ENCODE measurements at places on chromosomes 5 and 9. TPM values are rescaled to one million over a fixed set of nuclear protein-coding genes. Genes with fewer than 3 reads are reported as not detected.

- no peak for DNase-seq
Observed at GRCh38 chr5:10753178-10753577, 7.9 kb downstream of the DAP start.

DNA sequence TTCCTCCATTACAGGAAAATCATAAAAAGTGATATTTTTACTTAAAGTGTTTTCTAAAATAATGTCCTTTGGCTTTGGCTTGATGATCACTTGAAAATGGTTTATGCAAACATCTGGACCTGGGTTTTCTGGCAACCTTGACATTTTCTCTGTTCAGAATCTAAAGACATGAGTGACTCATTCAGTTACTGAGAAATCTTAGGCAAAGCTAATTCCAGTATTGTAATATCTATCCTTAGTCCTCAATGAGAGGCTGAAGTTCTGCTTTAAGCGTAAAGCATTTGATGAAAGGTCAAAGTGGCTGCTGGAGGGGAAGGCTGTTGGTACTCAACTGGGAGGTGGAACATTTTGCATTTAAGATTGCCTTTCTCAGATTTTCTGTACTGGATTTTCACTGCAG, 2.3 kb downstream of the MAN2A1 start:
- DNase-seq, result no peak

DNA sequence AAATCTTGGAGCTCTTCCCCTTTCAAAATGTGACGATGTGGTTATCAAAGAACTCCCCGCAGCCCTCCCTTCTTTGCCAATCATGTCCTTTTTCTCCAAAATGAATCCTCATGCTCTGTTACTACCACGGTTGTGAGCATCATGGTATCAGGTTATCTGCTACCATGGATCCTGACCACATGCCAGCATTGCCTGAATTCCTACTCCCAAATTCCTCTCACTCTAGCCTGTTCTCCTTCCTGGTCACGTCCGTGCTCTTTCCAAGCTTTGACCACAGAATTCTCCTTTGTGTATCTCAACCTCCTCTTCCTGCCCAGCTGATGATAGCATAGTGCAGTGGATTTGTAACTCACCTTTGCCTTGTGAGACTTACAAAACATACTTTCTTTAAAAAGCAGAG, 59.5 kb upstream of the FBXL7 start:
- DNase-seq, result peak; percentile 13

Gene PARP8
- 9.5 TPM for total RNA-seq

Gene RPL37
- 312 TPM for total RNA-seq

DNA sequence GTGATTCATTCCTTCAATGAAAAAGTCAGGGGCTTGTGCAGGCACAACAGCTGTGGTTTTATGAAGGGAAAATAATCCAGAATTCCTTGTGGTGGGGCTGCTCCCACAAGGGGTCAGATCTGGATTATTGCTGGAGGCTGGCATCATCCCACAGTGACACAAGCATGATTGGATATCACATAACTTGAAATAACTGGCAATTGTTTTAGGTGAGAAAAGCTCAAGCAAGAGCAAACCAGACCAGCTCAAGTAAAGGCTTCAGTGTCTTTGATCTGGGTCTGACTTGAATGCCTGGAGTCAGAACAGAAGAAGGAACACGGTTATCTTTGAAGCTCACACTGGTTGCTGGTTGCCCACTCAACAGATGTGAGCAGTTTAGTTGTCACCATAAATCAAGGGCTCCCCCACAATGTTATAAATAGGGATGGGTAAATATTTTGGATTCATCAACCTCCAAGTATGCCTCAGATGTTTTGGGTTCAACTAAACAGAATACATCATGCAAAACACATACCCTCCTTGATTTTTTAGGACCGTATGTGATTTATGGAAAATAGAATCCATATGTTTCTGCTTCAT, 3.1 kb upstream of the ZNF474 start:
- DNase-seq, result peak; percentile 84

Gene MYO10
- 42.9 TPM for total RNA-seq

GRCh38 chr5:83921666-83922193, 201.1 kb upstream of the HAPLN1 start:
- no peak for DNase-seq

DNA sequence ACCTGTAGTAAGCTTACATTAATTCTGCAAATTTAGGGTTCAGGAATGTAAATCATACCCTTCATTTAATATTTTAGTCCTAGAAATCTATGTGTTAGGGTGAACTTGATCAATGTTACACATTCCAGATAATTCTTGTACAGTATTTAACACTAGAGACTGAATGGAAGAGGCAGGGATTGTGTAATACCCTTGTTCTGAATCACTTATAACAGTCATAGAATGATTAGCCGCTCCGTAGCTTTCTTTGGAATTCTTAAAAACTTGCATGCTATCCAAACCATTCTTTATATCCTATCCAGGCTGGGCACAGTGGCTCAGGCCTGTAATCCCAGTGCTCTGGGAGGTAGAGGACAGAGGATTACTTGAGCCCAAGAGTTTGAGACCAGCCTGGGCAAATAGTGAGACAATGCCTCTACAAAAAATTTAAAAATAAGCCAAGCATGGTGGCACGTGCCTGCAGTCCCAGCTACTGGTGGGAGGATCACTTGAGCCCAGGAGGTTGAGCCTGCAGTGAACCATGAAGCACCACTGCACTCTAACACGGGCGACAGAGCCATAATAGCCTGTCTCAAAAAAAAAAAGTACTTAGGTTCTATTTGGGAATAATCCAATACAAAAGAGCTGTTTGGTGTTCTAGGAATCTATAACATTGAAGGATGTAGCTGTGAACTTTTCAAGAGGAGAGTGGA, 8.3 kb downstream of the ZNF483 start:
- DNase-seq, result no peak

DNA sequence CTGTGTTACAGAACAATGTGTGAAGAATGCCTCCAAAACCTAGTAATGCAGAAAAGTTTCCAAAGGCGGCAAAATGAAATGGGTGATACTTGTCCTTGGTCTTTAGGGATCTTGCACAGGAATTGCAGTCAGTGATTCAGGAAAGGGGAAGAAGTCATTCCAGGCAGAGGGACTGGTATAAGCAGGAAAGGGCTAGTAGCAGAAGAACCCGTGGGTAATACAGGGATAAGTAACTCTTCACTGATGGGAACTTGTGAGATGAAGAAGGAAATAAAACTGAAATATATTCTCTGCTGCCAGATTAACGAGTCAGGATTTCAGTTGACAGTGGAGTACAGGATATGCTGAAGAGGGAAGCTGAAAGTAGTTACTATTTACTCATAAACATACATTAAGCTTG, 1.2 kb downstream of the SRFBP1 start:
- no peak for DNase-seq

Gene FOXD4L3
- total RNA-seq, result not detected

GRCh38 chr5:78586251-78586650, 62.3 kb downstream of the LHFPL2 start:
- DNase-seq, result peak; percentile 96

Gene ZNG1C
- total RNA-seq, result 32.3 TPM

DNA sequence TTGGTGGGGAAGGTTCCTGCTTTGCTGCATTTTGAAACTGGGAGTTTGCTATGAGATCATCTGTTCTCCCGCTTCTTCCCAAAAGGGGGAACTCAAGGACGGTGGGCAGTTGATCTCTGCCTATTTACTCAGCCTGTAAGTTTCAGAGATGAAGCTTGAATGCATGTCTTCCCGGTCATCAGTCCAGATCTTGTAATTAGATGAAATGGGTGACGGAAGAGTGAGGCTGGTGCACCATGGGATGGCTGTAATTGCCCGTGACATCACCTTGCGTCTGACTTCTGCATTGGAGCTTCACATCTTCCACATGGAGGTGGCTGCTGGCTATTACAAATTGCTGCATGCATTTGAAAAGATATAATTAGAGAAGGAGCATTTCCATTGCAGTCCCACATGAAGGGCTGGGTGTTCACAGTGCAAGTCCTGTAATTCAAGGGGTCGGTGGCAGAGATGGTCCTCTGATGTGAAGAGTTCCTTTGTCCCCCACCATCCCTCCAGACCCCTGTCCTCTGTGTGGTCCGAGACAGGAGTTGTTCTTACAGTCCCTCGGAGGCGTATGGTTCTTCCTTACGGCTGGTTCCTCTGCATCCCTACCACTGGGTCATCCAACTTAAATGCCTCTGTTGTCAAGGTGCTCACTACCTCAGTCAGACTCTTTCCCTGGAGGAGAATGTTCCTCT, 72.9 kb downstream of the ZNF618 start:
- DNase-seq, result no peak

DNA sequence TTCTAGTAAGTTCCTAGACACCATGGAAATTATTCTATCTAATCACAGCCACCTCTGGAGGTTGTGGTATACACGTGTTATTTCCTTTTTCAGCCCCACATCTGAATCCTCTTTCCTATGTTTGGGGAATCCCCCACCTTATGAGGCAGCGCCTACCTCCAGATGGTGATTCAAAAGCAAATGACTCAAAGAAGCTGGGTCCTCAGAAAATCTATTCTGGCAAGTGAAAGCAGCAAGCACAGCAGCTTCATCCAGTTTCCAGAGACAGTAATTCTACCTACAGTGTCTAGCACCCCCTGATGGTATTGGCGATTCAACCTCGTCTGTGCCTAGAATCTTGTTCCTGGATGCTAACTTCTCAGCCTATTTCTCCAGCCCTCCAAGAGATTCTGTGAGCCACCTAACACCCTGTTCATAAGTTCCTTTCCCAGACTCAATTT, 43.0 kb downstream of the STRBP start:
- DNase-seq, result peak; percentile 88

DNA sequence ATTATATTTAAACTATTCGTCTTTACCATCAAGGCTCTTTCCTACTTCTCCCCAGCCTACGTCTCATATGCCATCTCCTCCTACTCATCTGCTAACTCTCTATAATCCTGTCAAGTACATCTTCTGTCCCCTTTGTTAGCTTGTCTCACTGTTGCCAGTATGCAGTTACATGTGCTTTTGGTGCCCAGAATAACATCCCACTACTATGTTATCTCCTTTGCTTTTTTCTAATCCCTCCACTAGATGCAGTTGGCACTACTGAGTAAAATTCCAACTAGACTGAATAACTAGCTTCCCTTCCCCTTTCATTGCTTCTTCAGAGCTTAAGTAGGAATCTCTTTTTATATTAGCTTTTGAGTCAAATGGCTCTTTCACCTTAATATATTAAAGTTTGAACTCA, 3.0 kb upstream of the ARRDC3 start:
- DNase-seq, result no peak

Gene ANKRD18B
- 4.2 TPM for total RNA-seq

- DNase-seq, result no peak
Observed at GRCh38 chr5:75482482-75482881, 28.9 kb downstream of the CERT1 start.

GRCh38 chr5:119418606-119419100, 33.6 kb upstream of the HSD17B4 start:
- DNase-seq, result peak; percentile 67

GRCh38 chr9:14313951-14314423, at the start of gene NFIB:
TSS of gene NFIB (minus strand) at chr9:14314141. CDS start at chr9:14313511, 630 bp downstream.
- DNase-seq, result peak; percentile 84

DNA sequence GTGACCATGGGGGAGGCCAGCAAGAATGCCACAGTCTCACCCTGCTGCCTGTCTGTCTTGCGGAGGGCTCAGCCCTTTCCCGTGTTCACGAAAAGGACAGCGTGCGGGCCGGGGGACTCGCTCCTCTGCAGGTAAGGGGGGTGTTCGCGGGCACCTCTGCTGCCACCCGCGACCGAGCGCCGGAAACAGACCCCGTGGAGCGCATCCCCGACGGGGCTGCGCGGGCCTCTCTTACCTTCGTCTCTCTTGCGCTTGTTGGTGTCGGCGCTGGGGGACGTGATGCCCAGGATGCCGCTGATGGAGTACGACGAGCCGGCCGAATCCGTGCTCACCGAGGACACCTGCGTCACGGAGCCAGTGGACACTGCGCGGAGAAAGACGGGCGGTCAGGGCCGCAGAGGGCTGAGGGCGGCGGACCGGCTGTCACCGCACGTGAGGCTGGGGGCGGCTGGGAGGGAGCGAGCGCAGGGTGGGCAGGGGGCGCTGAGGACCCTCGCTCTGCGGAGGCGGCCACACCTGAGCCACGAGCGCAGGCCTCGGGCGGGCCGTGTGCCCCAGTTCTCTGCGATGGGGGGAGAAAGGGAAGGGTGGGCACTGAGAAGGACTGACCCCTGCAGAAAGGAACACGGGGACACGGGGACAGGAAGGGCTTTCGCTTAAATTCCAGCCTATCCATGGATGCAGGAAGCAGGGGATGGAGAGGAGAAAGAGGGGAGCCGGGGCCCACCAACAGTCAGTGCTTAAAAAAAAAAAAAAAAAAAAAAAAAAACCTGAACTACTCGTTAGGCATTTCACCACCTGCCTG, 31.5 kb downstream of the PAX5 start:
- DNase-seq, result no peak

- DNase-seq, result no peak
Observed at GRCh38 chr5:40395251-40395650, 284.5 kb upstream of the PTGER4 start.

- DNase-seq, result peak; percentile 92
Observed at GRCh38 chr9:128554155-128554862, 1.9 kb downstream of the SPTAN1 start.

DNA sequence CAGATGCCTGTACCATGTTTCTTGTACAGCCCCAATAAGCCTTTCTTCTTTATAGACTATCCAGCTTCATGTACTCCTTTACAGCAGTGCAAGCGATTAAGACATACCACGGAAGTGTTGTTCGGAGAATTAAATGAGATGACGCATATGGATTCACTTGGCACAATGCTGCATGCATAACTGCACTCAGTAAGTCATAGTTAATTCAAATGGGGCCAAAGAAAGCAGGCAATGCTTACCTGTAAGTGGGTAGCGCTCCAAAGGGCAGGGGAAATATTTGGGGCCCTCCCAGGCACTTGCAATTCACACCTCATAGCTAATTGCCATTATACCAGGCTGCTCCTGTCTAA, 7.7 kb upstream of the ADRA1B start:
- peak; percentile 78 for DNase-seq

DNA sequence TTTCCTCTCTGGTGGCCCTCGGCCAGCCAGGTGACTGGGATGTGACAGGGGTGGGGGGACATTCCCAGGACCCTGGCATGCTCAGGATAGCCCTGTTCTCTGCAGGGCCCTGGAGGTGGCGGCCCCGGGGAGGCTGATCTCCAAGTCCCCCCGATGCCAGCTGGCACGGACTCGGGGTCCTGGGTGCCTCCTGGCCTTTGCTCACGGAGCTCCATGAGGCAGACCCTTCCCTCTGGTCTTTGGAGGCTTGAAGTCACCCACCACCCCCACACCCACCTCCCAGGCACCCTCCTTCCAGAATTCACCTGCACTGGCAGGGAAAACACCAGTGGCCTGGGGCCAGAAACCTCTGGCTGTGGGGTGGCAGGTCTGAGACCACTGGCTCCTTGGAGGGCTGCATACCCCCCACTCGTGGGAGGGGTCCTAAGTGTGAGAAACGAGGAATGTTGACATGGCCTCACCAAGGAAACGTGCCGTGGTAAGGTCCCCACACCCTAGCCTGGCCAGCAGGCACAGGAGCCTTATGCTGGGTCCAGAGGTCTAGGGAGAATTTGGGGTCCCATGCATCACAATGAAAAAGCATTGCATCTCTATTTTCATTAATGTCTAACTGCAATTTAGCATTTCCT, 130.8 kb upstream of the FAM120A start:
- no peak for DNase-seq

DNA sequence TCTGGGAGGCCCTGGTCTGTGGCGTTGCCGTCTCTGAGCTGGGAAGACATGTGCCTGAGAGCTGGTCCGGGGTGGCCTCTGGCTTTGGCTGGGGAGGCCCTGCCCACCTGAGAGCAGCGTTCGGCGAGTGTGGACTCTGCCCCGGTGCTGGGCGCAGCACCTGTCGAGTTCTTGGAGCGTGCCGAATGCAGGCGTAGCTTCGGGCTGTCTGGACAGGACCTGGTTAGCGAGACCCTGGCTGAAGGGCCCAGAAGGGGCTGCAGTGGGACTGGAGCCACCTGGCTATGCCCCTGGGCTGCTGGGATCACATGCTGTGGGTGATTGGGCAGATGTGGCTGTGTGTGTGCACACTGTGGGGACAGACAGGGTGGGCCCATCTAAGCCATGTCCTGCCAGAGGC, 56.5 kb downstream of the RXRA start:
- no peak for DNase-seq
